Neural cell (in vitro differentiated cells): ENCODE measurements at places on chromosomes 16 and 17. TPM values are rescaled to one million over a fixed set of nuclear protein-coding genes. Genes with fewer than 3 reads are reported as not detected.

Gene CFDP1
- polyA plus RNA-seq = 197 and 201 TPM in 2 replicates

Gene TNK1
- 0.83 and 1.5 TPM in 2 replicates for polyA plus RNA-seq

Gene CNTNAP1
- polyA plus RNA-seq = 21.9 and 23.9 TPM in 2 replicates

Gene KRTAP17-1
- polyA plus RNA-seq = not detected in 2 replicates

Gene DBF4B
- polyA plus RNA-seq = 10.7 and 15.2 TPM in 2 replicates

Gene DLX3
- polyA plus RNA-seq = not detected in 2 replicates
